ENCODE measurements at places on chromosomes 7 and 10. TPM values are rescaled to one million over a fixed set of nuclear protein-coding genes. Genes with fewer than 3 reads are reported as not detected.

GRCh38 chr7:125661-126060 is 66.7 kb upstream of the FAM20C start:
- DNase-seq = no peak

DNA sequence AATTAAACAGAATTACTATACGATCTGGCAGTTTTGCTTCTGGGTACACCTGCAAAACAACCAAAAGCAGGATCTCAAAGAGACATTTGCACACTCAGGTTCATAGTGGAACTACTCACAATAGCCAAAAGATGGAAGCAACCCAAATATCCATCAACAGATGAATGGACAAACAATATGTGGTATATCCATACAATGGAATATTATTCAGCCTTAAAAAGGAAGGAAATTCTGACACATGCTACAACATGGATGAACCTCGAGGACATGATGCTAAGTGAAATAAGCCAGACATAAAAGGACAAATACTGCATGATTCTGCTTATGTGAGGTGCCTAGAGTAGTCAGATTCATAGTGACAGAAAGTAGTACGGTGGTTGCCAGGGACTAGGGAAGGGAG is 330.7 kb downstream of the PLXNA4 start:
- DNase-seq = no peak

GRCh38 chr10:2925631-2926030 is 141.7 kb upstream of the PFKP start:
- DNase-seq = no peak

Gene FAM180A
- 4.2 TPM for total RNA-seq

GRCh38 chr7:135326636-135327280 is 93.1 kb downstream of the STRA8 start:
- DNase-seq = peak; percentile 35

Gene UCMA
- total RNA-seq = not detected

DNA sequence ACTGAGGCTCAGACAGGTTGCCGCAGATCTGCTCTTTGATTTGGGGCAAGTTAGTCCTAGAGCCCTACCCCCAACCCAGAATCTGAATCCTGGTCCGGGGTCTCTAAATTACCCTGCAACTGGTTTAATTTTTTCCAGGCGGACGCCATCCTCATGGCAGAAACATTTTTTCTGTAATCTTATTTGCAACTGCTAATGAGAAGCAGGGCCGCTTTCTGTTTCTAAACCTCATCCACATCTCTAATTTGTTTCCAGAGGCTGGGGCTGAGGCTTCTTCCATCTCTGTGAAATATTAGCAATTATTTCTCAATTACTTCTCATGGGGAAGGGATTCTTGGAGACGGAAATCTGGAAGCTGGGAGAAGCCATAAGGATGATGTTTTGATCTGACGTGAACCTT is 261.6 kb downstream of the RPS24 start:
- DNase-seq = no peak

- DNase-seq = no peak
Observed at GRCh38 chr7:98133621-98134303, 27.1 kb downstream of the LMTK2 start.

DNA sequence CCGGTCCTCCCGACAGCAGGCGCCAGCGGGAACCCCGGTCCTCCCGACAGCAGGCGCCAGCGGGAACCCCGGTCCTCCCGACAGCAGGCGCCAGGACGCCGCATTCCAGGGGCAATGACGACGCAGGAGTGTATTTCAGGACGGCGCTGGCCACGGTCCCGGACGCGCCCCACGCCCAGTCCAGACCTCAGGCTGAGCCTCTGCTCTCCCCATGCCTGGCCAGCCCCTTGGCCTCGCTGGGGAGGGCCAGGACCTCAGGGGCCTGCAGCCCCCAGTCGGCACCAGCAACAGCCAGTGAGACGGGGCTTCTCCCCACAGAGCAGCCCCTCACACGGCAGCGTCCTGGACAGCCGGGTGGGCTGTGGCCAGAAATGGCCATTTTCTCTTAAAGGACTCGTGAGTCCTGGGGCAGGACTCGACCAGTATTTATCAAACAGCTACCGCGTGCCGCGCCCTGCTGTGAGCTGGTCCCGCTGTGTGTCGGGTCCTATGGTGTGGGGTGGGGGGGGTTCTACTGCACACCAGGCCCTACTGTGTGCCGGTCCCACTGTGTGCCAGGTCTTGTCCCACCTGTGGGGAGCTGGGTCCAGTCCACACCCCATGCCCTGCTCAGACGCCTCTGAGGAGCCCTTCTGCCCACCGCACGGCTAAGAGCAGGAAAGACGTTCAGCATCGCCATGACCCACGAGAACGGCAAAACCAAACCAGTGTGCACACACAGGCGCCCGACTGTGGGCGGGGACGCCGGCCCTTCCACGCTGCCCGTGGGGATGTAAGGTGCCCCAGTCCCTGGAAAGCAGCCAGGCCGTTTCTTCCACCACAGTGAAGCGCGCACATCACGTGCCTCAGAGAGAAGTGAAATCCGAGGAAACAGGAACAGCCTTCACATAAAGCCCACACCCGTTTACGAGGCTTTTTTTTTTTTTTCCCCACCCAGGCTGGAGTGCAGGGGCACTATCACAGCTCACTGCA is 33.3 kb downstream of the GET4 start:
- no peak for DNase-seq

Gene ZEB1
- 7.1 TPM for total RNA-seq

Gene ZCWPW1
- total RNA-seq = 2.2 TPM

GRCh38 chr10:13414855-13415254 is 66.8 kb upstream of the SEPHS1 start:
- no peak for DNase-seq

Gene PIP
- total RNA-seq = 1,038 TPM

GRCh38 chr7:55552320-55553023 is 19.8 kb downstream of the VOPP1 start:
- DNase-seq = no peak

- no peak for DNase-seq
Observed at GRCh38 chr10:49280001-49280408, 19.0 kb upstream of the C10orf71 start.

Gene MSANTD7
- total RNA-seq = 13.7 TPM

Gene ZP3
- total RNA-seq = 7.9 TPM

Gene MORN4
- total RNA-seq = 1.3 TPM

Gene GNAT3
- total RNA-seq = not detected

- no peak for DNase-seq
Observed at GRCh38 chr7:152544971-152545619, 109.3 kb upstream of the KMT2C start.

- no peak for DNase-seq
Observed at GRCh38 chr7:111980725-111981124, 225.5 kb downstream of the DOCK4 start.

DNA sequence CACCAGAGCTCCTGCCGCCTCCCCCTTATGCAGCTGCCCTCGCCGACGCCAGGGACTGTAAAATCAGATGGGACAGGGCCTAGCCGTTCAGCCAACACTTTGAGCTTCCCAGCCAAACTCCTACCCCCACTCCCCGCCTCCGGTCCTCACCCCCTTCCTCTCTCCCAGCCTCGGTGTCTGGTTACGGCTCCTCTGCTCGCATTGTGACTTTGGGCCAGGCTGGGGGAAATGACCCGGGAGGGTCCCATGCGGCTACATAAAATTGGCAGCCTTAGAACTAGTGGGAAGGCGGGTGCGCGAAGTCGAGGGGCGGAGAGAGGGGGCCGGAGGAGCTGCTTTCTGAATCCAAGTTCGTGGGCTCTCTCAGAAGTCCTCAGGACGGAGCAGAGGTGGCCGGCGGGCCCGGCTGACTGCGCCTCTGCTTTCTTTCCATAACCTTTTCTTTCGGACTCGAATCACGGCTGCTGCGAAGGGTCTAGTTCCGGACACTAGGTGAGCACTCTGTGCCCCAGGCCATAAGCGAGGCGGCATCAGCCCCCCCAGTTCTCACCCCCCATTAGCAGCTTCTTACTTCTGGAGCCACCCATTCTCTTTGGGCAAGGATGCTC is at the start of gene KAZALD1:
TSS of gene KAZALD1 (plus strand) at position 366 of the 608 bp plus-strand sequence. CDS start 604 bp downstream, outside the sequence.
- no peak for DNase-seq

Gene TACC2
- total RNA-seq = 206 TPM
